GM12891 (cell line): ENCODE measurements at places on chromosomes 13 and 19.

DNA sequence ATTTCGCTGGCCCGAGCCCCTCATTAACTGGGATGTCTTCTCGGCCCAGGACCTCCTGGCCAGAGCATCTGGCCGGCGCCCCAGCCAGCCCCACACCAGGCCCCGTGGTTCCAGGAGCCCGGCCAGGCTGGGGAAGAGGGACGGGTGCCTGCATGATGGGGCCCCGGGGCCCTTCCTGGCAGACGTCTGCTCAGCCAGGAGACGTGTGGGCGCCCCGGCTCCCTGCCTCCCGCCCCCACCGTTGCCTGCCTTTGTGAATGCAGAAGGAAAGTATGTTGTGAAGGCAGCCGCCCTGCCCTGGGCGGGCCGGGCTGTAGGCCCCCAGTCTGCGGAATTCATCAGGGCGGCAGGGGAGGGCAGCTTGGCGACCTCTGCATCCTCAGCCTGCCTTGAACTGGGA lies 4.4 kb upstream of the COMP start:
- DNase-seq: no peak

DNA sequence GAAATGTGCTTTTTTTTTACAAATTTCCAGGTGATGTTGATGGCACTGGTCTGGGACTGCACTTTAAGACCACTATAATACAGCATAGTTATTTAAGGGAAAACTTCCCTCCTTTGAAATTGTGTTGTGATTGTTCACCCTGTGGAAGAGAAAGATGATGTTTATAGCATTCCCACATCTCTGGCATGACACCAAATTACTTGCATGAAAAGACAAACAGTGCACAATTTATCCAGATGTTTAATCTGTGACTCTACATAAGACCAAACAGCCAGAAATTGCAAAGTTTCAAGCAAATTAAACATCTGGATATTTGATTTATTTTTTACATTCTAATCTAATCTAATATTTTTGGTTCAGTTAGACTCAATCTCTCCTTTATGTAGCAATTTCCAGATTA lies 51.6 kb downstream of the UFM1 start:
- no peak for DNase-seq

GRCh38 chr19:53823380-53824120 lies 564 bp downstream of the NLRP12 start:
- DNase-seq: no peak

GRCh38 chr13:114061047-114061446 lies 71.4 kb downstream of the RASA3 start:
- no peak for DNase-seq

DNA sequence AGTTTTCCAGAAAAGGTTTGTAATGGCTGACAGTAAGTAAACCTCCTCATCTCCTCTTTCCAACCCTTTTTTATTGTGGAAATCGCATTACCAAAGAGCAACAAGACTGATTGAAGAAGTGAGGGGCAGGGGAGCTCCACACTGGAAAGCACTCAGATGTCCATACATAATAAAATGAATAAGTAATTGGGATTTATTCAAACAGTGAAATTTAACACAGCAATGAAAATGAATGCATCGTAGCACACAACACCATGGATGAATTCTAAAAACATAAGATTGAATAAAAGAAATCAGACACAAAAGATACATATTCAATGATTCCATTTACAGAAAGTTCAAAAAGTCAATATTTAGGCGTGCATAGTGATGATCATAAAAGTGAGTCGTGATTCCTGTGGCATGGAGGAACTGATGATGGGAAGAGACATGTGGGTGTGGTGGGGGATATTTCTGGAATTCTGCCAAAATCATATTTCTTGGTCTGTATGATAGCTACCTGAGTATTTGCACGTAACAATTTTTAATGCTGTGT lies 18.8 kb downstream of the FAM216B start:
- no peak for DNase-seq

- DNase-seq: no peak
Measured at GRCh38 chr19:46927106-46927505, 66.3 kb downstream of the ARHGAP35 start.

- no peak for DNase-seq
Measured at GRCh38 chr19:31517224-31518180, 168.3 kb upstream of the TSHZ3 start.

DNA sequence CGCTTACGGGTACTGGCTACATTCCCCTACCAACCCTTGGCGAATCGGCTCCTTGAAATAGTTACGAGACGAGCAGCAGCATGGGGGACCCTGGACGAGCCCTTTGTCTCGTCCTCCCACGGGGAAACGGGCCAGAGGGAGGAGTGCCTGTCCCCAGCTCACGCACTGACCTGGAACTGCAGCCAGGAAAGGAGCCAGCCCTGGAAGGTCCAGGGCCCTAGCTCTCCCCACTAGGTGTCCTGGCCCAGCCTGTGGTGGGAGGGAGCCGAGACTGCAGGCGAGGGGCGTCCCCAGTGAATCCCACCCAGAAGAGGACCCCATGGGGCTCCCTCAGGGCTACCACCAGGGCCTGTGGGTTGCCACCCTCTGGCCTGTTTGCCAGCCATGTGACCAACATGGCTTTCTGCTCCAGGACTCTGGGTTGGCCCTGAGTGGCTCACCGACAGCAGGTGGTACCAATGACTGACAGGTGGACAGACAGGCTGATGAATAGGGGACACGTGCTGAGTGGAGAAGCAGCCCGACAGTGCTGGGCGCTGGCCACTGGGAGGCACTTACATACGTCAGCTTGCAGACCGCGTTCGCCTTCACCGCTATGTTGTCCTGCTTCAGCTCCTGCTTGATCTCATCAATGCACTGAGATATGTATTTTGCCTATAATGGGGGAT lies 13.2 kb downstream of the AP3D1 start:
- no peak for DNase-seq

DNA sequence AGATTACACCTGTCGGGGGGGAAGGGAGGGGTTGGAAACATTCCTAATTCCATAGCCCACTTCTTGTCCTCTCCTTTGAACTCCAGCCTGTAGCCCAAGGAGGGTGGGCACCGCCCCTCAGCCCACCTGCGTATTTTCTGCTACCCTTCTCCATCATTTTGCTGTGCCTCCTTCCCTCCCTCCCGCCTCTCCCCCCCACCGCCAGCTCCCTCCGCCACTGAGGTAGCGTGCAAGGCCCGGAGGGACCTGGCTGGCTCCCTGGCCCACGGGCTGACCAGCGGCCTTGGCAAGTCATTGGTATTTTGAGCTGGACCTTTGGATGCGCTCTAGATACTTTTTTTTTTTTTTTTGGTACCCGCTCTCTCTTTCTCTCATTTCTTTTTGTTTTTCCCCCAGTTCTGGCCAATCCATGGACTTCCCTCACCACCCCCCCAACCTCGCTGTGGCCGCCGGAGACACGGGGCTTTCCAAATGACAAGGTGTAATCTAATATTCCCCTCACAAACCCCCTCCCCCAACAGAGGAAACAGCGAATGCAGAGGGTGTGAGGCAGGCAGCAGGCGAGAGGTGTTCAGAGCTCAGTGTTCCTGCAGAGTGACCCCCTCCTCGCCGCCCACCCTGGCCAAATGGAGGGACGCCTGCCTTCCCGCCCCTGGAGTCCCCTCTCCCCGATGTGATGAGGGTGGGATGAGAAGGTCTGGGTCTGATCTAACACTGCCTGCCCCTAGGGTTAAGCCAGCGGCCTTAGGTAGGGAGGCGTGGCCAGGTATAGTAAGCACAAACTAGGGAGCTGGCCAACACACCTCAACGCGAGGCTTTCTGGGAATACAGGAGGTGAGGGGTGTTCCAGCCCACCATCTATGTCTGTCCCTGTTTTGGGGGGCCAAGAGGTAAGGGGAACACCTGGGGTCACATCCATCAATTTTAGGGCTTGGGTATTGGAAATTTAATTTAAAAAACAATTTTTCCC lies 89.2 kb downstream of the PTPRS start:
- DNase-seq: no peak

- DNase-seq: no peak
Measured at GRCh38 chr13:67554286-67554685, 324.1 kb upstream of the PCDH9 start.
